ENCODE measurements at places on chromosomes 13 and 19. TPM values are rescaled to one million over a fixed set of nuclear protein-coding genes. Genes with fewer than 3 reads are reported as not detected.

- no peak for DNase-seq
These were observed 99.6 kb upstream of the HTR2A start for GRCh38 chr13:46996316-46997030.

DNA sequence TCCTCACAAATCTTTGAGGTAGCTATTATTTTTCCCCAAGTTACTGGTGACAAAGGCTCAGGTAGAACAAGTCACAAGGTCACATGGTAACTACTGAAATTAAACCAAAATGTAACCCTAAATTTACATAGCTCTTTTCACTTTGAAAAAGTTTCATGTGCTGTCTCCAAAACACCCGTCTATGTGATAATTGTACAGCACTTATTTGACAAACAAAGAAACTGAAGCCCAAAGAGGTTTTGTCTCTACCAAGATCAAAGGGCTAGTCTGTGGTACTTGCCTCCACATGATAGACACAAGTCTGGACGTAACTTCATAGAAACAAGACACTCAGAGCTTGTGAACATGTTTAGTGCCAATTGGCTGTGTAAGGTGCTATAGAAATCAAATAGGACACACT is 108.3 kb downstream of the SACS start:
- no peak for DNase-seq

DNA sequence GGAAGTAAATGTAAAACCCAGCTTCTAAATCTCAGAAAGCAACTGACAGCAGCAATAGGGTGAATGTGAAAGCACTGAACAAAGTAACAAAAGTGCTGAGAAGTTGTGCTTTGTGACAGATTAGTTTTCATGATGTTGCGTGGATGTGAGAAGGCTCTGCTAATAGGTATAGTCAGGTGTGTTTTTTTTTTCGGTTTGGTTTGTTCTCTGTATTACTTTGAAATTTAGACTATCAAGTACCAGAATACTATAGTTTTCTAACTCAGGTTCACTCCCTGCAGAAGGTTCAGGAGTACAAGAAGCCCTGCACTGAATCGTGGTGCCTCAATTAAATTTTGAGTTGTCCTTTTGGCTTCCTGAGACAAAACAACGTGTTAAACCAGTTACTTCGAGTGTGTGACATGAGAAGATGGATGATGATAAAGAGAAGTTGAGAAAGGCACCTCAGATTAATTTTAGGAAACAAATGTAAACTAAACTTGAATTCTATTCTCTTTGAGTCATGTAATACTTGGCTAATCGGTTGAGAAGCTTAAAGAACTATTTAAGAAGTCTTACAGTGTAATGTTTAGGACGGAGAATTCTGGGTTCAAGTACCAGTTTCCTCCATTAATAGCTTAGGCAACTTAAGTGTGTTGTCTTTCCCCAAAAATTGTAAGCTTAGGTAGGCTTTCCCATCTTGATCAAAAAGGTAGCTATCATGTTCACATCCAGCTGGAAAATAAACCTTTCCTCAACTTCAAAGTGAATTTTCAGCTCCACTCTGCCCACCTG is 10.3 kb downstream of the MIR17HG start:
- DNase-seq, result no peak

DNA sequence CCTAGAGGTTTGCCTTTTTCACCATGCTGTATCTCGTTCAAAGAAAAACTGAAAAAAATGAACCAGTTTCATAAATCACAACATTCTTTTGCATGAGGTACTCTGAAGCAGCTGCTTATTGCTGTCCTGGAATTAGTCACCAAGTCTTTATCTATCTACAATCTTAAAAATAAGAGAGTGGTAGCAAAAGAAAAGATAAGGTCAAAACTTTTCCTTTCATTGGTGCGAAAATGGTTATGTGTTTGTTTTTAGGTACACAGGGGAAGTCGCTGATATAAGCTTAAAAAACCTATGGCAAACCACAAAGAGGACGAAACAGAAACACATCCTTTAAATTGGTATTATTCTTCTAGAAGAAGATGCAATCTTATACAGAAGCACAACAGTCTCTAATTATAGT is 20.7 kb downstream of the OBI1 start:
- DNase-seq, result no peak

DNA sequence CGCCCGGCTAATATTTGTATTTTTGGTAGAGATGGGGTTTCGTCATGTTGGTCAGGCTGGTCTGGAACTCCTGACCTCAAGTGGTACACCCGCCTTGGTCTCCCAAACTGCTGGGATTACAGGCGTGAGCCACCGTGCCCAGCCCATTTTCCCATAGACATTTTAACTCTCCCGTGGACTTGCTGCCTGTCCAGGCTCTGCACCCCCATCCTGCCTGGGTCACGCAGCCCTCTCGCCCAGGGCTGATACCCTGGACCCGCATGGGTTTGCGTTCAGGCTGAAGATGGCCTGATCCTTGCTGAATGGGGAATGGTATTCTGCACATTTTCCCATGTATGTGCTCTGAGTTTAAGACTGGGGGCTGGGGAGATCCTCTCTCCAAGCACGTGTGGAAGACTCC is 46.0 kb upstream of the RANBP3 start:
- DNase-seq, result no peak

DNA sequence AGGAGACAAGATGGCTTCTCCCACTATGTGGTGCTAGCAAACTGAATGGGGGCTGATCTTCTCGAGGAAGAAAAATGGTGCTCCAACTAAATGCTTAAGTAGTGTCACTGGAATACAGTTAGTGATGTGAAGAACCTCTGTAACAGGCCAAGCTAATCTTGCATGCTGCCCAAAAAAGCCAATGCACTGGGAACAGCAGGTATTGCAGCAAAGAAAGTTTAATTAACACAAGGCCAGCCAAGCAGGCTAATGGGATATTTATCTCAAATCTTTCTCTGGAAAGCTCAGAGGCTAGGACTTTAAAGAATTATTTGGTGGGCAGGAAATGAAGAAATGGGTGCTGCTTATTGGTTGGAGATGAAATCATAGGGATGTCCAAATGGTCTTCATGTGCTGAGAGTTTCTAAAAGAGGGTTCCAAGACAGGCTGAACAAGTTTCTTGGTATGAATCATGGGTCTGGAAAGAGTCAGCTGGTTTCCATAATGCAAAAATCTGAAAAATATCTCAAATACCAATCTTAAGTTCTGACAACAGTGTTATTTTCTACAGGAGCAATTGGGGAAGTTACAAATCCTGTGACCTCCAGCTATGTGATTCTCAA is 1550.5 kb downstream of the SLITRK5 start:
- DNase-seq, result no peak

DNA sequence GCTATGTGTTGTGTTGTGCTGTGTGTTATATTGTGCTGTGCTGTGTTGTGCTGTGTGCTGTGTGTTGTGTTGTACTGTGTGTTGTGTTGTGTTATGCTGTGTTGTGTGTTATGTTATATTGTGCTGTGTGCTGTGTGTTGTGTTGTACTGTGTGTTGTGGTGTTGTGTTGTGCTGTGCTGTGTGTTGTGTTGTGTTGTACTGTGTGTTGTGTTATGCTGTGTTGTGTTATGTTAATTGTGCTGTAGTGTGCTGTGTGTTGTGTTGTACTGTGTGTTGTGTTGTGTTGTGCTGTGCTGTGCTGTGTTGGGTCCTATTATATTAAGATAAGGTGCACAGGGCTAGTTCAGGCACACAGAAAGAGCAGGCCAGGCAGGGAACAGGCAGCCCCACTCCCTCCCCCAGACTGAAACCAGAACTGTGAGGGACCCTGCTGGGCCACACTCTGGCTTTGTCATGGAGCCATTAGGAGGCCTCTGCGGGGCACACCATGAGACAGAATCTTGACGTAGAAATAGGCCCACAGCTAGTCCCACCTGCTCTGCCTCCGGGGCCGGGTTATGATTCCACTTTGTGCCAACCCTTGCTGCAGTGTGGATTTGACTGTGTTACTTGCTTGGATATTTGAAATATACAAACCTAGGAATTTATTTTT is 12.1 kb downstream of the SOX1 start:
- no peak for DNase-seq

DNA sequence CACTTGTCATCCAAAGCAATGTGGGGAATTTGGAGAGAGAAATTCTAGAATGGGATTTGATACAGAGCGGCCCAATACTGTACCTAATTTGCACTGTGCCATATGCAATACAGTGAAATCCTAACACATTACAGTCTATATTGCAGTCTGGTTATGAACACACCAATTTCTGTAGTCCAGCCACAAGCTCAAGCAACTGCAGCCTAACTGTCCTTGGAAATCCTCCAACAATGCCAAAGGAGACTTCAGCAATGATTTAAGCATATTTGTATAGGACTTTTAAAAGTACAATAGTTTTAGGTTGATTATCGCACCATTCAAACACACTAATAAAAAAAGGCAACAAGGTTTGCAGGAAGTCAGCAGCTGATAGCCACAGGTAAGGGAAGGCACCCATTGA is 17.3 kb downstream of the DIAPH3 start:
- no peak for DNase-seq

GRCh38 chr13:105177265-105177900 is 1358.1 kb downstream of the EFNB2 start:
- DNase-seq, result no peak

DNA sequence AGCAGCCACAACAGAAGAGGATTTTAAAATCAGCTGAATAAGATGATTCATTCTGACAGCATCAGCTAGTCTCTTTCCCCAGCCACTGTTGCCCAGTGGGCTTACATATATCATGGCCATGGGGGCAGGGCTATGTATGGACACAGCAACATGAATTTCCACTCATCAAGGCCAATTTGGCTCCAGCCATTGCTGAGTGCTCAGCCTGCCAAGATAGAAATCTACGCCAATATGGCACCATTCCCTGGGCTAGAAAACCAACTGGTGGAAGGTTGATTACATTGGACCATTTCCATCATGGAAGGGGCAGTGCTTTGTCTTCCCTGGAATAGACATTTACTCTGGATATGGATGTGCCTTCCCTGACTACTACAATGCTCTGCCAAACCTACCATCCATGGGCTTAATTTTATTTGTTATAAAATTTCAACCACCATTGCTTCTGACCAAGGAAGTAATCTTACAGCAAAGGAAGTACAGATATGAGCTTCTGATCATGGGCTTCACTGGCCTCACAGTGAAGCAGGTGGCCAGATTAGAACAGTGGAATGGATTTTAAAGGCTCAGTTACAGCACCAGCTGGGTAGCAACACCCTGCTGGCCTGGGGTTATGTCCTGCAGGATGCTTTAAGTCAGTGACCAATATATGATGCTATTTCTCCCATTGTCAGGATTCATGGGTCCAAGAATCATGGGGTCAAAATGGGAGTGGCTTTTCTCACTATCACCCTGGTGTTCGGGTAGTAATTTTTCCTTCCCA is 9.8 kb upstream of the ALOX5AP start:
- no peak for DNase-seq

GRCh38 chr13:86729206-86729605 is 930.0 kb upstream of the SLITRK6 start:
- DNase-seq, result no peak

DNA sequence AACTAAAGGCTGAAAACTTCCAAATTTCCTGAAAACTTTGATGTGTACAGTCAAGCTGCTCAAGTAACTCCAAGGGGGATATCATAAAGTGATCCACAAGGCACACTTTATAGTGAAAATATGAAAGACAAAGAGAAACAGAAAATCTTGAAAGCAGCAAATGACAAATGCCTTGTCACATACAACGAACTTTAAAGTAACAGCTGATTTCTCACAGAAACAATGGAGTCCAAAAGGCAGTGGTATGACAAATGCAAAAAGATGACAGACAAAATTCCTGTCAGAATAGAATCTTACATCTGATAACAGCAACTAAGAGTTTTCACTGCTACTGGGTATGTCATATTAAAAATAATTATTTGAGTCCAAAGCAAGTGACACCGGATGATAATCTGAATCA is 1602.3 kb upstream of the PRR20A start:
- no peak for DNase-seq

DNA sequence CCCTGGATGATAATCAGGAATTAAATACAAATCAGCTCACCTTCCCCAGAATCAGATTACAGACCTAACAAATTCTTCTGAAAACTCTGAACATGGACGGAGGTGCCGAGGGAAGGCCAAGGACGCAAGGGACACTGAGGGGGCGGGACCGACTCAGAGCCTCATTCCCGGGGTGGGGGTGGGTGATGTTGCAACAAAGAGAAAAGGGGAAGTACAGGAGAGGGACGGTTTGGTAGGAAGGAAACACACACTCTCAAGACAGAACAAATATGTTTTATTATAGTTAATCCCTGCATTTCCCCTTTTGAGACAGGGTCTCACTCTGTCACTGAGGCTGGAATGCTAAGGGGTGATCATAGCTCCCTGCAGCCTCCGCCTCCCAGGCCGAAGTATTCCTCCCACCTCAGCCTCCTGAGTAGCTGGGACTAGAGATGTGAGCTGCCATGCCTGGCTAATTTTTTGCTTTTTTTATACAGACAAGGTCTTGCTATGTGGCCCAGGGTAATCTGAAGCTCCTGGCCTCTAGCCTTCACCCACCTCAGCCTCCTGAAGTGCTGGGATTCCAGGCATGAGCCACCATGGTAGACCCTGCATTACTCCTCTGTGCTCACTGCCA is 786 bp upstream of the LILRA2 start:
- DNase-seq, result no peak

PNMA8A gene
- total RNA-seq, result 11.8 TPM

FAM83E gene
- total RNA-seq, result 1.8 TPM

C19orf67 gene
- total RNA-seq, result not detected

All from uterus (tissue), 4 donors.